ENCODE measurements at places on chromosomes 1 and 21.
A peak's percentile ranks its signal among the peaks of the same experiment; 100 is the strongest.

DNA sequence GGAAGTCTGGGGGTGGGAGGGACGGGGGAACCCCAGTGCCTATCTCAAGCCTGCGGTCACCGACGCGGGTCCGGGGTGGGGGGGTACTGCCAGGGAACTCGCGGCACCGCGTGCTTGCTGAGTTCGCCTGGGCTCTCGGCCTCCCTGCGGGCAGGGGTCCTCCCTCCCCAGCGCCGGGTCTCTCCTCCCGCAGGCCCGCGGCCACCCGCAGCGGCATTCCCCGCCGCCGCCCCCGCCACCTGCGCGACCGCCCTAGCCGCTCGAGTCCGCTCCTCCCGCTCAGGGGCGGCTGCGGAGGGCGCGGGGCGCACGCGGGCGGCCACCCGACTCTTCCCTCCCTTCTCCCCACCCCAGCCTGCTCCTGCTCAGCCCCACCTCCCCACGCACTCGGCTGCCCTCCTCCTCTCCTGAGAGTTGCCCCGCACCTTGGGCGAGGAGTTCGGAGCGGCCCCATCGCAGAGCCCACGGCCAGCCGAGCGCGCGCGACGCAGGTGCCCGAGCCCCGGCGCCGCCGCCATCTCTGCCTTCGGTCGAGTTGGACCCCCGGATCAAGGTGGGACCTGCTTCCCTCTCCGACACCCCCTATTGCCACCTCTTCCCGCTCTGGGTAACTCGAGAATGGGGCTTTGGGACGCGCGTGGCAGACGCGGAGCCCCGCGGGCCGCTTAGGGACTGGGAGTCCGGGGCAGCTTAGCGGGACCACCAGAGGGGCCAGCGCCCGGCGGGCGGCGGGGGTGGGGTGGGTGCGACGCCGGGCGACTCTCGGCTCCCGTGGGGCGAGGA, 105.0 kb downstream of the LEPR start:
- DNase-seq = no peak

DNA sequence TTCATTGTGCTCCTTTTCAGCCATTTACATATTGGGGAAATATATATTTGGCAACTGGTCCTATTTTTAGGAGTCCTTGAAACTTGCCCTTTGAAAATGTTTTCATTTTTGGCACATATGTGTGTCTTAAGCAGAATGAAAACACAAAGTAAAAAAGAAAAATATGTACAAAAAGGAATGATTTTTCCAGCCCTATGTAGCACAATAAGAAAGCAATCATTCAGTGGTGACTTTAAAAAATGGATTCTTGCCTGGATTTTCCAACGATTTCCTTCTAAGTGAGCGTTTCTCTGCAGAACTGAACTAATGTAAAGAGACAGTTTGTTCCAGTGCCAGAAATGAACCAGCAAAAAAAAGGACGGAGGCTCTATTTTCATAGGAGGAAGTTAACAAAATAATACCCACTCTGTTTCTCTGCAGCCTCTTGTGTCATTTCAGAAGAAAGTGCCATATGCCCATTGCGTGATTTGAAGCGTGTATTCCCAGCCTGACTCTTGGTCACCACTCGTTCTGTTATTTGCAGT, 340.1 kb downstream of the SETD4 start:
- DNase-seq = no peak

DNA sequence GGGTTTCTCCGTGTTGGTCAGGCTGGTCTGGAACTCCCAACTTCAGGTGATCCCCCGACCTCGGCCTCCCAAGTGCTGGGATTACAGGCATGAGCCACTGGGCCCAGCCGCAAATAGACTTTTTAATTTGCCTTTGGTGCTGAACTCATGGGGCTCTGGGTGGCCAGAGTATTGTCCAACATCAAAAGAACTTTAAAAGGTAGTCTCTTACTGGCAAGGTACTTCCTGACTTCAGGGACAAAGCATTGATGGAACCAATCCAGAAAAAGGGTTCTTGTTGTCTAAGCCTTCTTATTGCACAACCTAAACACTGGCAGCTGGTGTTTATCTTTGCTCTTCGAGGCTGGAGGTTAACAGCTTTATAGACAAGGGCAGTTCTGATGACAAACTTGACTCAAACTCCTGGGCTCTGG, 3.8 kb upstream of the KTI12 start:
- DNase-seq = no peak

GRCh38 chr1:116521186-116521585, 49.6 kb downstream of the CD58 start:
- DNase-seq = no peak

- no peak for DNase-seq
Measured at GRCh38 chr1:63794939-63795378, 21.1 kb downstream of the ROR1 start.

GRCh38 chr1:183936009-183936408, 101.5 kb downstream of the COLGALT2 start:
- no peak for DNase-seq

DNA sequence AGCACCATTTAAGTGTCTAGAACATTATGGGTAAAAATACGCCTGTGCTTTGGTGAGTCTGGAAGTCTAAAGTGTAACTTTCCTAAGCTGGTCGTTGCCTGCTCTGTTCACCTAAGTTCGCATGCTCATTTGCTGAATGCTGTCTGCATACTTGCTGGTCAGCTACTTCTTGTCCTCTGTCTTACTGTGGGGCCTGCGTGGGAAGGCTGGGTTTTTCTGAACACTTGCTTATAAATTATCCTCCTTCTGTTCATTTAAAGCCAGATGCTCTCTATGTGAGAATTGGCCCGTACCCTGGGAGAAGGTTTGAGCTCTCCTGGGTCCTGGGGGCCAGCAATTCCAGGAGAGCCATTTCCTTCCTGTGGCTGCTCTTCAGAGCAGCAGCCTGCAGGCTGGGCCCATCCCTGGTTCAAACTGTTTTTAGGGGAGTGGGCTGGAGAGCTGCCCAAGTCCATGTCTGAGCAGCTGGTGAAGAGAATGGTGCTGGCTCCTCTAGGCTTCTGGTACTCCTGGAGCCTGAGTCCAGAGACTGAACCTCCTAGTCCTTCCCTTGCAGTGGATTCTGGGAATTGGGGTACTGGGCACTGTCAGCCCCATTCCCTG, 75.7 kb downstream of the GALNT2 start:
- no peak for DNase-seq

DNA sequence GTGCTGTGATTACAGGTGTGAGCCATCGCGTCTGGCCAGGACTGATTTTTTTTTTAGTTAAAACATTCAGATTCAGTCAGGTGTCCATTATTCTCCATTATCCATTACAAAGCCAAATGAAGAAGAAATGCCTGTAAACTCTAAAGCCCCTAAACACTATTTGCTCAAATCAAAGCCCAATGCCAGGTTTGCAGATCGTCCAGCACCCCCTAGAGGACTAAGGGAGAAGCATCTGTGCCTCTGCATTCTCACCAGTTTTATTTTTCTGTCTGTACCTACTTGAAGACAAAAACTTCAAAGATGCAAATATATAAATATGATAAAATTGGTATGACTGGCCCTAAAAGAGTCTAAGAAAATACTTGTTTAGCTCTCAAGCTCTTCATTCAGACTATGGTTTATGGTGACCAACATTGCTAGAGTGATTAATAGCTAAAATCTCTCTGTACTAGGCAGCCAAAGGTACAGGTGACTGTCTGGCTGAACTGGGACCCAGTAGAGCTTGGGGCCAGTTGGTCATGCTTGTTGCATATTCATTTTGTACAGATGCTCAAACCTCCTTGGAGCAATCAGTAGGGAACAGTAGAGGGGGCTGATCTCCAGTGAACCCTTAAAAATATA, 138.4 kb downstream of the SYT2 start:
- DNase-seq = no peak

DNA sequence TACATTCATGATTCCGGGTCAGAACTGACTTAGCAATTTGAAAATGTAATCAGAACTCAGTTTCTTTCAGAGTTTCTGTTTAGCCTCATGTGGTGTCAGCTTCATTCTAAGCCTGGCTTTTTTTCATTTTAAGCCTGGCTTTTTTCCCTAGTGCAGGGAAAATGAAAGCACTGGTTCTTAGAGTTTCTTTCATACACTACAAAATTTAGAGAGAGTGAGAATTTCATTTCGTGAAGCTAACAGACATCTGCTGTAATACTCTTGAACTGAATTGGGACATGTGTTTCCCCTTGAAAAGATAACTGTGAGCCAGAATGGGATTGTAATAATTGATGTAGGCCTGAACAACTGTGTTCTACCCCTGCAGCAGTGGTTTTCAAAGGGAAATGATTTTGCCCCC, 95.3 kb upstream of the KIAA0040 start:
- no peak for DNase-seq

DNA sequence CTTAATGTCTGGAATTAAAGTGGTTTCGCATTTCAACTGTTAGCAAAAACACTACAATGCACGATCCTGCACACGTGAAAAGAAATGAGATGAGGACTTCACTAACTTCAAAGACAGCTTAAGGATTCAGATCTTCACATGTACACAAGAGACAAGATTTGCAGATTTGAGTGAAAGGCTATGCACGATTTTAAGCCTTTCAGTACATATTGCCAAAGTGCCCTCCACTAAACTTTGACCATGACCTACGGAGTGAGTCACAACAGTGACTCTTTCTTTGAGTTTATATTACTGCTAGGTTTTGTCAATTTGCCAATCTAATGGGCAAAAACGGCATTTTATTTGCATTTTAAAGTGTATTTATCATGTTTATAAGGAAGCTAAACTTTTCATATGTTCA, 41.2 kb upstream of the CR1L start:
- no peak for DNase-seq

DNA sequence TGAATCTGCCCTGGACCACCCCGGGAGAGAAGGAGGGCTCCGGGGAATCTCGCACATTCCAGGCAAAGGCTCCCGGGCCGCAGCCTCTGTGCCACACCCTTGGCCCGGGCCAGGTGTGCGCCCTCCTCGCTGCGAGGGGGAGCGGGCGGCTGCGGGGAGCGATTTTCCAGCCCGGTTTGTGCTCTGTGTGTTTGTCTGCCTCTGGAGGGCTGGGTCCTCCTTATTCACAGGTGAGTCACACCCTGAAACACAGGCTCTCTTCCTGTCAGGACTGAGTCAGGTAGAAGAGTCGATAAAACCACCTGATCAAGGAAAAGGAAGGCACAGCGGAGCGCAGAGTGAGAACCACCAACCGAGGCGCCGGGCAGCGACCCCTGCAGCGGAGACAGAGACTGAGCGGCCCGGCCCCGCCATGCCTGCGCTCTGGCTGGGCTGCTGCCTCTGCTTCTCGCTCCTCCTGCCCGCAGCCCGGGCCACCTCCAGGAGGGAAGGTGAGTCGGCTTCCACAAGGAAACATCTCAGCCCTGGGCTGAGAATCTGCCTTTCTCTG, at the start of gene LAMC2:
TSS of gene LAMC2 (plus strand) at position 324 of the 550 bp plus-strand sequence. CDS start at position 413, 89 bp downstream.
- DNase-seq = peak; percentile 15

- no peak for DNase-seq
Measured at GRCh38 chr1:209613400-209614150, 30.1 kb downstream of the CAMK1G start.

GRCh38 chr1:205191622-205192021, 19.9 kb downstream of the DSTYK start:
- DNase-seq = no peak

GRCh38 chr1:23895082-23895481, 18.1 kb downstream of the CNR2 start:
- DNase-seq = no peak

DNA sequence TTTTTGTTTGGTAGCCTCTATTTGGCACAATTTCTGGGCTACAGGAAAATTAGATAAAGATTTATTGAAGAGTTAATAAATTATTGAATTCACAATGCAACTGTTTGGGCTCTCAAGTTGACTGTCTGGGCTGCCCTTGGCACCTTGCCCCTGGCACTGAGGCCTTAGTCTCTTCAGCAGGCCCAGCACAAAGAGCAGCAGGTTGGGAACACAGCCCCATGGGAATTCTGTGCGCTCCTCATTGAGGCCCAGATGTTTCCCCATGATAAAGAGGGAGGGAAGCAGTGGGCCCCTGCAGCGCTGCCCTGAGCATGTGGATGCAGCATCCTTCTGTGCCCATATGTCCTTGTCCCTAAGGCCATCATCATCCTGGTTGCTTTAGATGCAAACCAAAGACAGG, 2.9 kb downstream of the CRNN start:
- no peak for DNase-seq

GRCh38 chr1:44743211-44743610, 3.6 kb downstream of the KIF2C start:
- no peak for DNase-seq

DNA sequence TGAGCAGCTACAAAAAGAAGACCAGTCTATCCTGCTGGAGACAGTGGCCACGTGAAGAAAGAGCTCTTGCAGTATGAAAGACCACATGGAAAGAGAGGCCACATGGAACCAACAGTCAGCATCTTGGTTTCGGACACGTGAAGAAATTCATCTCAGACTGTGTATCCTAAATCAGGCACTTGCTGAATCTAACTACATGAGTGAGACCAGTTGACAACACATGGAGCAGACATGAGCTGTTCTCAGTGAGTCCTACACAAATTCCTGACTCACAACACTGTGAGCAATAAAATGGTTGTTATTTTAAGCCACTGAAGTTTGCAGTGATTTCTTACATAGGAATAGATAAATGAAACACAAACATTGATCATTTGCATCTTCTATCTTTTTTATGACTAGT, 2.4 kb upstream of the TAF1A start:
- DNase-seq = no peak

DNA sequence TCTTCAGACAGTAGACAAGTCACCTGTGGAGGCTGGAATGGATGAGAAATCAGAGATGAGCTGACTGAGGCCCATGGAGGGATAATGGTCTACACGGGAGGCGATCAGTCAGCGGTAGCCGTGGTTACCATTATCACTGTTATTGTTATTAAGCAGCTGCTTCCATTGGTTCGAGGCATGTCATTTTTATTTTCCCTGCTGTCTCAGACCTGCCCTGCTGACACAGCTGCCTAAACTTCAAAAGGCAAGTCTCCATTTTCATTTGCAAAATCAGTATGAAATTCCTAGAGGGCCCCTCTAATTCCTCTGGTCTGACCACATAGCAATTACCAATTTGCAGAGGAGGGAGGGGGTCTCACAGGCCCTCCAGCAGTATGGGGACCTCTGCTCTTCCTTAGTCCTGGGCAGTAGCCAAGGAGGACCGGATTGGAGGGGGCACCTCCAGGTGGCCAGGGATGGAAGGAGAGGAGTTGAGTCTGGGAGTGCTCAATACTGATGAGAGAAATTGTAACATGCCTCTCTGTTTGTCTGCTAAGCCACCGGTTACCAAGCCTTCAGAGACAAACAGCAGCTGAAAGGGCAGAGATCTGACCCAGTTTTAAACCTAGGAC, 184.2 kb downstream of the TRABD2B start:
- DNase-seq = no peak

- DNase-seq = no peak
Measured at GRCh38 chr21:27407271-27407670, 440.4 kb upstream of the ADAMTS5 start.

- DNase-seq = peak; percentile 3
Measured at GRCh38 chr1:42358791-42359190, 21.8 kb upstream of the RIMKLA start.

- no peak for DNase-seq
Measured at GRCh38 chr1:233006541-233006973, 56.1 kb downstream of the NTPCR start.

DNA sequence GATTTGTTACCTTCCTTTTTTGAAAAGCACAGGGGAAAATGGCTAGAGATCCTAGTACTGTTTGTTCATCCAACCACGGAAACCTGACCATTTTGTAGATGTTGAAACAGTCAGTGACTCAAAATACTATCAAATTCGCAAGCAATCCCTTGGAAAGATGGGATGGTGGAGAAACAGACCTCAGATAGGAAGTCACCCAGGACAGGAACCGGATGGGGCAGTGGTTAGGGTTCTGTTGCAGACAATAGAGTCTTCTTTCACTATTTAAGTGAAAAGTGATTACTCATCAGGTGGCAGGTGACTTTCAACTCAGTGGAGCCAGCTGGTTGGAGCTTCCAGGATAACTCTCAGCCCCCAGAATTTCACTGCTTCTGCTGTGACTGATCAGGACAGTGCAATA, 17.0 kb downstream of the LHX4 start:
- DNase-seq = no peak

All from stimulated activated CD4-positive, alpha-beta T cell treated with anti-CD3 and anti-CD28 coated beads, TNF-alpha, amount 100 ng/mL, for 24 hours (primary cell).